Stimulated activated naive CD8-positive, alpha-beta T cell treated with anti-CD3 and anti-CD28 coated beads, Interleukin-15, Interleukin-2, amounts not matched to agents 100 U/mL and 50 U/mL, for 24 hours (primary cell): ENCODE measurements at places on chromosomes 1 and 21.

DNA sequence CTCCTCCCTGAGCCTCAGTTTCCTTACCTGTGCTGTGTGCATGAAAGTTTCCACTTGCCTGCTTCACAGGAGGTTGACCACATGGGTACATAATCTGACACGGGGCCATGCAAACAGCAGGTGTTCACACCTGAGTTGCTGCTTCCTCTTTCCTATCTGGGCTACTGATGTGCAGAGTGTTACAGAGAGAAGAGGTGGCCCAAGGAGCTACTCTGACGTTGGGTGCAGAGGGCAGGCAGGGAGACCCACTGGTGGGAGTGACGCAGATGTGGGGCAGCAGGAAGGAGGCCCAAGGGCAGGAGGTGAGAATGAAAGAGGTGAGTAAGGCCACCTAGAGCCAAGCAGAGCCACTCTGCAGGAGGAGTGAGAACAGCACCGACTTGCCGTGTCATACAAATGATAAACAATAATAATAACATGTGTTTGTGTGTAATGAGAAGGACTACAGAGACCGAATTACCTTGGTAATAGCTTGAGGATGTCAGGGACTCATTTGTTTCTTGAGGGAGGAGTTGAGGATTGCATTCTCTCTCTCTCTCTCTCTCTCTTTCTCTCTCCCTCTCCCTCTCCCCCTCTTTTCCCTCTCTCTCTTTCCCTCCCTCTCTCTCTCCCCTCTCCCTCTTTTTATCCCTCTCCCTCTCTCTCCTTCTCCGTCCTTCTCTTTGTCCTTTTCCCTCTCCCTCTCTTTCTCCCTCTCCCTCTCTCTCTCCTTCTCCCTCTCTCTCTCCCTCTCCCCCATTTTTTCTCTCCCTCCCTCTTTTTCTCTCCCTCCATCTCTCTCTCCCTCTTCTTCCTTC is 87.4 kb upstream of the IGSF21 start:
- DNase-seq, result no peak

DNA sequence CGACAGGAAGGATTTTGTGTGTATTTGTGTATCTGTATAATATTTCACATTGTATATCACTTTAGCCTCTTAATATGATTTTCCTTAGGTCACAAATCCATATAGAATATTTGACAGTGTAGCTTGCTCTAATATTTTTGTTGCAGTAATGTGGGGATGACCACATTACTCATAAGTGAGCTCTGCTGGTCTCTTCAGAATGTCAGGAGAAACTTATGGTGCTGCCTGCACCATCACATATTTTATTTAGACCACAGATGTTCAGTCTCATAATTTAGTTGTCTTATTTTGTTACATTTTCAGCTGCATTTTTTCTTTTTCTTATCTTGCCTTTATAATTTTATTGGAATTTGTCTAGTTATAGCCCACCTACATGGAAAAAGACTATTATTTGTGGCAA is 205.3 kb downstream of the PBX1 start:
- no peak for DNase-seq

DNA sequence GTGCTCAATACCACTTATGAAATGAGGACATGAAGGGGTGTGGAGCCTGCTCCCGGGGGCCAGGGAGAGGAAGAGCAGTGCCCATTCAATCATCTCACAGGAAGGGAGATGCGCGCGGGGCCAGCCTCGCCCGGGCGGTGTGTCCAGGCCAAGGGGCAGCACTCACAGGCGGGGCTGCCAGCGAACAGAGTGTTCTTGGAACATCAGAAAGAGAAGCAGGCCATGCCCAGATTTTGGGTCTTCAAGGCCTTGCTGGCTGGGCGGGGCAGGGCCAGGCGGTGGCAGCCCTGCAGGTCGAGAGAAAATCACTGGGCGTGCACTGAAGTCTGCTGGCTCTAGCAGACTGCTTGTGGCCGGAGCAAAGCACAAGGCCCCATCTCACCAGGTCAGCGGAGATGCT is 168.6 kb downstream of the PRDM16 start:
- no peak for DNase-seq

DNA sequence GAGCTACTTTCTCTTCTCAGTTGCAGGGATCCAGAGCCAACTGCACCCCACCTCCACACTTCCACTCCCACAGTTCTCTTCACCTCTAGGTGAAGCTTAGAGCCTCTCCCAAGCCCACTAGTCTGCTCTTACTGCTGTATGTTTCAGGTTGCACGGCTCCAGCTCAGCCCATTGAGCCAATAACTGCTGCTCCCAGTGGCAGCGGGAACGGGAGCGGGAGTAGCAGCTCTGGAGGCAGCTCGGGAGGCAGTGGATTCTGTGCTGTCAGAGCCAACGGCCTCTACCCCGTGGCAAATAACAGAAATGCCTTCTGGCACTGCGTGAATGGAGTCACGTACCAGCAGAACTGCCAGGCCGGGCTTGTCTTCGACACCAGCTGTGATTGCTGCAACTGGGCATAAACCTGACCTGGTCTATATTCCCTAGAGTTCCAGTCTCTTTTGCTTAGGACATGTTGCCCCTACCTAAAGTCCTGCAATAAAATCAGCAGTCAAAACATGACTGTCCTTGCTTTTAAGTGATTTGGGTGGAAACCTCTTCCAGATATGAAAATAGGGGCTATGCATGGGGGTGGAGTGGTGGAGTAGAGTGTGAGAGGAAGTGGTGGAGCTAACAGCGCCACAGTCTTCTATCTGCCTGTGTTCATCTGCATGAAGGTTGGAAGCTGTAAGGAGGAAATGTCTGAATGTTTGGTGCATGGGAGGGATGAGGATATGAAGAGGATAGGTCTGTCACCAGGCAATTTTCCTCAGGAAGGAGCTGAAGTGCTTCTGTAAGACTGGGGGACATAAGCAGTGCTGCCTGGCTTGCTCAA is 29.6 kb downstream of the CHIA start:
- no peak for DNase-seq

- peak; percentile 17 for DNase-seq
Measured at GRCh38 chr1:200445213-200445612, 35.4 kb upstream of the ZNF281 start.

- DNase-seq, result no peak
Measured at GRCh38 chr1:169487133-169487532, 1.4 kb upstream of the SLC19A2 start.

DNA sequence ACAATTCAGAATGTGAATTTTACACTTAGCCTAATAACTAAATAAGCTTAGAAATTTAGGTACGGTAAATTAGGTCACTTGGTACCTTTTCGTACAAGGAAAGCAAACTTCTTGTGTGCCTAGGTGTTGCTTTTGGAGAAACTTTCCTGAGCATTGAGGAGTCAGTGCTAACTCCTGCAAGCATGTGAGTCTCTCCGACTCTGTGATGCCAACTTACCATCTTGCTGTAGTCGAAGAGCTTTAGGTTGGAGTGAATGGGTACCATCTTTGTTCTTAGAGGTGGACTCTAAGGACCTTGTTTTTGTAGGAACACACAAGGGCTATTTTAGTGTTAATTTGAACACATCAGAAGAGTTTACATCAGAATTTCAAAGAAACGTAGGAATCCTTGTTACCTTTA is 688.9 kb downstream of the USP25 start:
- no peak for DNase-seq

DNA sequence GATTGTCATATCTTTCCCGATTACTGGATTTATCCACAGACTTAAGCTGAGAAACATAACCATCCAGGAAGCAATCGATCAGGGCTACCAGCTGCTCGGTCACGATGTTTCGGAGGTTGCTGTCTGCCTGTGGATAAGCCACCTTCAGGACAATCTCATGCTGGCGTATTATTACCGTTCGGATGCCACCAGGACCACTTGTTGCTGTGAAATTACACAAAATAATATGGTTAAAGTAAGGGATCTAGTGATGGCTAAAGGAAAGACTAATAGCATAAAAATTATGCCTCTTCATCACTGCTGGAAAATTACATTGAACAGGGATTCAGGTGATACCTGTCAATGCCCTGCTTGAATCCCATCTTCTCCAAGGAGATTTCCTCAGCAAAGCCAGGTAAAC is 30.8 kb upstream of the ACTA1 start:
- DNase-seq, result no peak

GRCh38 chr21:43906585-43907370 is 41.8 kb downstream of the AGPAT3 start:
- DNase-seq, result no peak

DNA sequence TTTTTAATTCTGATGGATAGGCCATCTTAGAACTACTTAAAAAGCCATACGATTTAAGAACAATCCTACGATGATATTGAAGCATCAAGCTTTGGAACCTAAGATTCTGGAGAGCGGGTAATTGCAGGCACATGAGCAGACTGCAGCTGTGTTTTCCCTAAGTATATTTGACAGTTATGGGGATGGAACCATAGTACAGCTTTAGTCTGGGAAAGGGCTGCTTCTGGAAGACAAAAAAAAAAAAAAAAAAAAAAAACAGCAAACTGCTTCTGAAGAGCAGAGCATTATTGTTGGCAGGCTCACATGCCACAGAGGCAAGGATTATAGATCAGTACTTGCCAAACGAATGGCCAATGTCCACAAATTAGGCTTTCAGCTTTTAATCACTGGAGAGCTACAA is 1618.7 kb downstream of the AMY1C start:
- DNase-seq, result no peak

DNA sequence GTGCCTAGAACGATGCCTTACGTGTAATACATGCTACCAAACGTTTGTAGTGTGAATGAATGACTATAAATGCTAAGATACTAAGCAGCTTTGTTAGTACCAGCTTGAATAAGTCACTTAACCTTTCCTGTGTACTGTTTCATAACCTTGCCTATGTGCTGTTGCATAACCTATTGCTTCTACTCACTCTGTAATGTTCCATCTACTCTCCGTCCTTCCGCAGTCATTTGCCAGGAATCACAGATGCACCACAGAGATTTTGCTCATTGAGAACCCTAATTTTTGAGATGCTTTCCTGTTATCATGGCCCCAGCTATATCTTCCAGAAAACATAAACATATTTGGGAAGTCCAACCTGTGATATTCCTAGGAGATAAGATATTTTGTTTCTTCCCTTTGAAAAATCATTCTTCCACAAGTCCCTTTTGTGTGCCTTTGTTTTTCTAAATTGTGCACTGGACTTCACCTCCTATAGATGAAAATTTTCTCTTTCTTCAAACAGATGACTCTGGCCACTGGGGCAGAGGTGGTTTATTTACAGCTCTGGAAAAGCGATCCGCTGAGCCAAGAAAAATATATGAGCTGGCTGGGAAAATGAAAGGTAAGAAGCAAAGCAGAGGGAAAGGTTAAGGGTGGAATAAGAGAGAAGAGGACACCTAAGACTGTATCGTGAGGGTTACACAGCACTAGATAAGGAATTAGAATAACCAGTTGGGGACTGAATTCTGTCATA is 44.8 kb downstream of the CHD1L start:
- no peak for DNase-seq

DNA sequence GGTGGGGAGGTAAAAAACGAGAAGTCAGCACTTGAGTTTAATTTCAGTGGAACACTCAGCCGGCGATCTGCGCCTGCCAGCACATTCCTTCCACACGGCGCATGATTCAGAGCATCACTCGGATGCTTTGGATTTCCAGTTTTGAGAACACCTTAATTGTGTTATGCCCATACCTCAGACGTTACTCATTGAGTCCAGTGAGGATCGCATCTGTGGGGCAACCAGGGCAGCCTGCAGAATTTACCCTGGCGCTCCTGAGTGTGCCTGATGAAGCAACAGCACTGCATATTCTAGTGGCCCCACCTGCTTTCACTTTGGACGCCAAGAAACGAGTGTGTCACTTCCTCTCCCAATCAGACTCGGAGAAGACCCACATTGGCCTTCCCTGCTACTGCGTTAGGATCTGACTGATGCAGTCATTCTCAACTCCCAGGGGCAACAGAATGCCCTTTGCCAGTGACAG is 19.9 kb downstream of the FAM89A start:
- no peak for DNase-seq

GRCh38 chr1:219498666-219499065 is 114.2 kb downstream of the ZC3H11B start:
- no peak for DNase-seq

- no peak for DNase-seq
Measured at GRCh38 chr21:37458669-37459276, 92.2 kb downstream of the DYRK1A start.

DNA sequence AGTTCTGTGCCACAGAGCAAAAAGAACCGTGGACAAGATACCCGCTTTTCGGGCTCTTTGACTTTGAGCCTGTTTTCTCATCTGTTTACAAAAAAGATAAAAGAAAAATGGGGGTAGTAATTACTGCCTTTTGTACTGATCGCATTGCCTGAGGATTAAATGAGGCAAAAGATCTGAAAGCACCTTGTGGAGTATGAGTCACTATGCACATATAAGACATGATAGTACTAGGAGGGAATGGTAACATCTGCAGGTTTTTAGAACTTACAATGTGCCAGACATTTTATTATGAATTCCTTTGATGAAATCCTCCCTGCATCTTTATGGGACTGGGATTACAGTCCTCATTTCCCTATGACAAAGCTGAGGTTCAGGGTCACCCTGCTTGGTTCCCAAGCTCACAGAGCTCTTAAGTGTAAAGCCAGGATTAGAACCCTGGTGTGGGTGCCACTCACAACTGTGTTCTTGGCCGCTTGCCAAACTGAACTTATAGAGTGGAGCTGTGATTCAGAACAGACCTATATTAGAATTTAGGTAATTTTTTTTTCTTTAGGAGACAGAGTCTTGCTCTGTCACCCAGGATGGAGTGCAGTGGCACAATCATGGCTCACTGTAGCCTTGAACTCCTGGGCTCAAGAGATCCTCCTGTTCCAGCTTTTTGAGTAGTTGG is 1.8 kb downstream of the DISC1 start:
- DNase-seq, result peak; percentile 62

DNA sequence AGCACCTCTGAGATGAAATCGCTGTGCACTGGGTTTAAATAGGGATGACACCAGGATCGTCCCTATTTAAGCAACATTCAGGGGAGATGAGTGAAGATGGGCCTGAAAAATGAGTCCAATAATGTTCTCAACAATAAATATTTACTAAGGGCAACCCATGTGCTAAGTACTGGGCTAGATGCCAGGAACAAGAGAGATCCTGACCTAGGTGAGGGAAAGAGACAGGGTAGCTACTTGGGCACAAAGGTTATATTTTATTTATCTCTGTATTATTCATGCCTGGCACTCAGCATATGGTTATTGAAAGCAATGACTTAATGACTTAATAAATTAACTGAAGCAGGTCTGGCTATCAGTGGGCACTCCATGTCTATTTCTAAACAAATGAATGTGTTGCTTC is 27.4 kb upstream of the AVPR1B start:
- no peak for DNase-seq

- no peak for DNase-seq
Measured at GRCh38 chr1:81115422-81115821, 685.3 kb upstream of the ADGRL2 start.

- DNase-seq, result no peak
Measured at GRCh38 chr1:213171711-213172110, 120.7 kb downstream of the RPS6KC1 start.

- DNase-seq, result no peak
Measured at GRCh38 chr1:198811449-198811848, 172.6 kb downstream of the PTPRC start.
